ENCODE measurements at places on chromosomes 5 and 9. TPM values are rescaled to one million over a fixed set of nuclear protein-coding genes. Genes with fewer than 3 reads are reported as not detected.

Gene INSL4
- not detected for total RNA-seq

Gene FYB1
- 21.4 TPM for total RNA-seq

Gene PCBD2
- total RNA-seq = 15.5 TPM

- no peak for DNase-seq
These were observed 588.0 kb downstream of the PRELID2 start for GRCh38 chr5:145246961-145247744.

- no peak for DNase-seq
These were observed 22.8 kb downstream of the PCDH1 start for GRCh38 chr5:141855265-141856036.

DNA sequence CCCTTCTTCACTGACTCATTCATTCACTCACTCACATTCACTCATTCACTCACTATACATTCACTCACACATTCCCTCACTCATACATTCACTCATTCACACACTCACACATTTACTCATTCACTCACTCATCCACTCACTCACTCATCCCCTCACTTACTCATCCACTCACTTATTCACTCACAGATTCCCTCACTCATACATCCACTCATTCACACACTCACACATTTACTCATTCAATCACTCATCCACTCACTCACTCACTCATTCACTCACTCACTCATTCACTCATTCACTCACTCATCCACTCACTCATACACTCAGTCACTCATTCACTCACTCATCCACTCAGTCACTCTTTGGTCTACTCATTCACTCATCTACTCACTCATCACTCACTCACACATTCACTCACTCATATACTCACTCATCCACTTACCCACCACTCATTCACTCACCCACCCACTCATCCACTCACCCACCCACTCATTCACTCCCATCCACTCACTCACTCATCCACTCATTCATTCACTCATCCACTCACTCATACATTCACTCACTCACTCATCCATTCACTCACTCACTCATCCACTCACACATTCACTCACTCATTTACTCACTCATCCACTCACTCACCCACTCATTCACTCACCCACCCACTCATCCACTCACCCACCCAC, 27.2 kb downstream of the WNK2 start:
- no peak for DNase-seq
